NCI-H187 treated with DMSO at 0.1 percent for 48 hours (cell line): ENCODE measurements at places on chromosomes 3 and 15.
A peak's percentile ranks its signal among the peaks of the same experiment; 100 is the strongest.

GRCh38 chr15:42737529-42738328 lies 801 bp upstream of the CDAN1 start:
- DNase-seq = no peak

DNA sequence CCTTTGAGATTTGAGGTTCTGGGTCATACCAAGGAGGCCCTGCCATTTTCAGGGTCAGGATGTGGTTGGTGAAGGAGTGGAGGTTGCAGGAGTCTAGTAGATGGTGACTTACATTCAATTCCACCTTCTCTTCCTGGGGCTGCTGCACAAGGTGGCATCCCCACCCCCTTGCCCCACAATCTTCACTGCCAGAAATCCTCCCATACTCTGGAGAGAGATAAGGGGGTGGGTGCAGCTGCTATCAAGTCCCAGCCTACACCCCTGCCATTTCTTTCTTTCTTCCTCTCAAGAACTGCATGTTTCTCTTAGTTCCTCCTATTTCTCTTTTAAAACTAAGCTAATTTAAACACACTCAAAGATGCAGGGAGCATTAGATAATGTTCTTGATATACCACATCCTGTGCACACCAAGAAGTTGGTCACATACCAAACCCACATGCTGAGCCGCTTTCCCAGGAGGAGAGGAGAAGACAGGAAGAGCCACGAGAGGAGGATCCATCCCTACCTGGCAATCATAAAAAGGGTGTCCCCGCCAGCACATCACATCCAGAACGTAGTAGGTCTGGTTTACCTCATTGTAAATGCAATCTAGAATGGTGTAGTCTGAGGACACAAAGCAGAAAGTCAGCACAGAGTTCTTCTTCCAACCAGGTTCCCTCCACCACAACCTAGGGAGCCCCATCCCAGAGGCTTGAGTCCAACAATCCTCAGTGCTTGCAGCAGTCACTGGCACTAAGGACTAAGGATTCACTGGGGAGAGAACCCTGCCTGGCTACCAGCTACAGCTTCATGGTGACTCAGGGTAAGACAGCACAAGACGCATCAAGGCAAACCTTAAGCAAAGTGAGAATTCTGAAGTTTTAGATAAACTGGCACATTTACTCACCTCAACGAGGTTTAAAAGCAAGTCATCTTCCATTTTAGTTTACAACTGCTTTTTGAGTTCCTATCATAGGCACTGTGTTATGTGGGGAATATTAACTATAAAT lies 18.5 kb downstream of the SNUPN start:
- DNase-seq = no peak

- no peak for DNase-seq
Observed at GRCh38 chr3:53813229-53813628, 33.0 kb downstream of the CHDH start.

DNA sequence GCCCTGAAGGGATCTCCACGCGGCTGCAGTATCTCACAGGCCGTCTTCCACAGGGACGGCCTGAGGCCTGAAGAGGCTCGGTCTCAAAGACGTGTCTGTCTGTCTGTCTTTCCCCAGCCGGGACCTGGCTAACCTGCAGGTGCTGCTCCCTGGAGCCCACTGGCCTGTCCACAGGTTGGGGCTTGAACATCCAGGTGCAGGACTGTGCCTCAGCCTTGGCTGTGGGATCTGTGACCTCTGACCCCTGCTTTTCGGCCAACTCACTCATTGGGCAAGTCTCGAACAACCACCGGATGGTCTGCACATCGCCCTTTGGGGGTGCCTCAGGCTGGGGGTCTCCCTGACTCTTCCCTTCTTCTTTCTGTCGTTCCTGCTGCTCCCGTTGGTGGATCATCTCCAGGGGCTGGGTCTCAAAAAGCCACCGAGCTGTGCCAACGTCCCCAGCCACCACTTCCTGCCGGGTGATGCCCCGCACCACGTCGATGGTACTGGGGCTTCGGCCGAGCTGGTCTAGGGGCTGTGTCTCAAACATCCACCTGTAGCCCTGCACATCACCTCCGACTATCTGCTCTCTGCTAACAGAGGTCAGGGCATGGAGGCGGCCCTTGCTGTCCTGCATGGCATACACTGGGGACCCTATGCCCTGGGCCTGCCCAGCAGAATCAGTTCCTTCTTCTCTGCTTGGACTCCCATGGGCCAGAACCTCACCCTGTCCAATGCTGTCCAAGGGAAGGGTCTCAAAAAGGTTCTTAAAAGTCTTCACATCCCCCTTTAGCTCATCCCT lies 4.8 kb downstream of the XIRP1 start:
- DNase-seq = no peak

- no peak for DNase-seq
Observed at GRCh38 chr15:75966073-75966472, 46.2 kb downstream of the NRG4 start.

GRCh38 chr3:10467904-10468612 lies 37.3 kb downstream of the ATP2B2 start:
- no peak for DNase-seq

DNA sequence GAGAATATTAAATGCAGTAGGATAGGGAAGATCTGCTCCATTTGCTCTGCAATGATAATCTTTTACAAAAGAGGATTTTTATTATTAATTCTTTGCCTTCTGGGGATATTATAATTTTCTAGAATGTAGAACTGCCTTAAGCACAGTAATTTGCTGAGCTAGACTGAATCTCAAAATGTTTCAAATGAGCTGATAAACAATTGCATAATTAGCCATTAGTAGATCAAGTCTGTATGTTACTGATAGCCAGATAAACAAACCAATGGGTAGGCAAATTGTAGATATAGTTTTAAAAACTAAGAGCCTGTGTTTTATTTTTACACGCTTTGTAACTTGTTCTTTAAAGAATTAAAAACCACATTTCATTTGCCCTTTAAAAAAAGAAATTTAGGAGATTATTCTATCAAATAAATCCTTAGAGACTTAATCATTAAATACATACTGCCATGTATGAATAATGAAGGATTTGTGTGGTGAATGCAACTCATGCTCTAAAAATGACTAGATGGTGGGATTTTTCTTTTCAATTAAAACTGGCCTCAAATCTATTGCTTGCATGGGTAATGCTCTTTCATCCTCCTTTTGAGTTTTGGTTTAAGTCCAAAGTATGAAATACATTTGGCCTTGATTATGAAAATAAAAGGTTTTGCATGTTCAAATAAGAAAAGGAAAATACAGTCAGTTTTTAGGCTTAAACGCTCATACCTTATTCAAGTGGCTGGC lies 32.6 kb upstream of the NANOGP8 start:
- DNase-seq = no peak

- DNase-seq = no peak
Observed at GRCh38 chr3:145411605-145412004, 749.4 kb downstream of the PLOD2 start.

DNA sequence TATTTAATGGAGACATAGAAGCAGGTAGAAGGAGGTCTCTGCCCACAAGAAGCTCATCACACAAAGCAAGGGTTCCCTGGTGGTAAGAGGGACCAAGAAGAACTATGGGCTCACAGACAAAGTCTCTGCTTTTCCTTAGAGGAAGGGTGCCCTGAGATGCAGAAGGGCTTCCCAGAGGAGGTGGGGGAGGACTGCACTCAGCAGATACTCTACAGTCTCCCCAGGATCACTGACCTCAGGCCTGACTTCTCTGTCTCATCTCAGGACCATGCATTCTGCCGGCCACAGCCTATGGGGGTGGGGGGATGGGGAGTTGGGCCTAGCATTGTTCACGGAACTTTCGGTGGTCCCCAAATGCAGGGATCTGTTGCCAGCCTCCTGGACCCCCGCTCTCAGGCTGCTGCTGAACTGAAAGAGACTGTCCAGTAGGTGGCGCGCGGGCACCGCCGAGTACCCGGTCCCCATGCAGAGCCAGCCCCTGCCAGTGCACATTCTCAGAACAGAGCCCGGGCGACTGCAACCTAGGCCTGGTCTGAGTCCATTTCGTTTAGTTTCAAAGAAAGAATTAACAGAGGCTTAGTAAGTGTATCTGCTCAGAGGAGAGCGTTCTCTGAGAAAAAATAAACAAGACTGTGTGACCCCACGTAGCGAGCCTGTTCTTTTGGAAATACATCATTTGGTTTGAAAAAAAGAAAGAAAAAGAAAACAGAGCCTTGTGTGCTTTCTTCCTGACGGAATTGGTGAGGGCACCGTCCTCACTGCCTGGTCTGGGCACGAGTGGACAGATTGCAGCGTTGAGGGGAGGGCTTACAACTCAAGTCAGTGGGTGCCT lies 74.1 kb downstream of the LRTM1 start:
- no peak for DNase-seq

DNA sequence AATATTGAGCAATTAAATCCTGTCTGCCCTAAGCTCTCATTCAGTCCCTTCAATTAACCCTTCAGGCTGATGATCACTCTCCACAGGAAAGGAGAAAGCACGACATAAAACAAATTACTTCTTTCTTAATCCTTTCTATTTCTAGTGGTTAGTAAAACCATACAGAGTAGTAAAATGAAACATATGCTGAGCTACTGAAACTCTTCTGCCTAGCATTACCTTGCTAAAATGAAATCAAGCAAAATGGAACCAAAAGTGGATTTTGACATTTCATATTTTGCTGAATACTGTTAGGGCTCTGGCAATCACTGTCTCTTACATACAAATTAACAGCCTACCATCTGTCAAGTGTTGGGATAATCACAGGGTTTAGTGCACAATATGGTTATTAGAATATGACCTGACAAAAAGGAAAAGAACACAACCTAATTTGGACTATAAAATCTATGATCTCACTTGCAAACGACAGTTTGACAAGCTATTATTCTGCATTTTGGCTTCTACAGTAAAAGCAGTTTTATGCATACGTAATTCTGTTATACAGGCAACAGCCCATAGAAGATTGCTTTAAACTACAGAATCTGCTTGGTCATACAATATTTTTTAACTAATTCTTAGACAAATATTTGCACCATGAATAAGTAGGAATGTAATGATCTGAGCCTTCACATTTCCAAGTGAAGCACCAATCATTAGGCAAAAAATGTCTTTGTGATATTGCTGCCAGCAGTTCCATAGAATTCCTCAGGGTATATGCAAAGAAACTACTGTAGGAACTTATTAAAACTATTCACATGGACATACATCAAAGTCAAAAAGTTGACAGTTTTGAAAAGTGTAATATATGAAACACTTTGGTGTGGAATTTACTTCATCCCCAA lies 105.0 kb downstream of the FHIT start:
- DNase-seq = no peak

DNA sequence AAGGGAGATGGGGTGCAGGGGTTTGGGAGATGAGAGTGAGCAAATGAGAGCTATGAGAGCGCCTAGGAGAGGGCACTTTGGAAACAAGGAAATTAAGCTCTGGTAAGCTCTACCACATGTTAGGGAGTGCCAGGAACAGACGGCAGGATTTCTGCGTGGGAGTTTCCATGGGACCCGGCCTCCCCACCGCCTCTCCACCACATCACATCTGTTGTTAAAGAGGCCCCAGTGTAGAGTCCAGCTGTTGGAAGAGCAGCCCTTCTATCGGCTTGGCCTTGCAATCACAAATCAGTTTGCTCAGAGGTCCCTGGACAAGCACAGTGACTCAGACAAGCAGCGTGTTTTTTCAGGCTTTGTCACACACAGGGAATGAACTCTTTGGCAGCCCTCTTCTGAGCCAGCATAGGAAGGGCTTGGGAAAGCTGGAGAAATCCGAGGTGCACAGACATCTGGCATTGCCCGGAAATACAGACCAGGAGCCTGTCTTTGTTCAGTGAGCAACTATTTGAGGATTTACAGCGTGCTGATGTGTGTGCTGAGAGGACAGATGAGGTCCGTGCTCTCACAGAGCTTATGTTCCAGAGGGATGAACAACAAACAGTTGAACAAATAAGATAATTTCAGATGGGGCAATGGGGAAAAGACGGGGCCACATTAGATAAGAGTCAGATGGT lies 370.6 kb upstream of the PROK2 start:
- no peak for DNase-seq

DNA sequence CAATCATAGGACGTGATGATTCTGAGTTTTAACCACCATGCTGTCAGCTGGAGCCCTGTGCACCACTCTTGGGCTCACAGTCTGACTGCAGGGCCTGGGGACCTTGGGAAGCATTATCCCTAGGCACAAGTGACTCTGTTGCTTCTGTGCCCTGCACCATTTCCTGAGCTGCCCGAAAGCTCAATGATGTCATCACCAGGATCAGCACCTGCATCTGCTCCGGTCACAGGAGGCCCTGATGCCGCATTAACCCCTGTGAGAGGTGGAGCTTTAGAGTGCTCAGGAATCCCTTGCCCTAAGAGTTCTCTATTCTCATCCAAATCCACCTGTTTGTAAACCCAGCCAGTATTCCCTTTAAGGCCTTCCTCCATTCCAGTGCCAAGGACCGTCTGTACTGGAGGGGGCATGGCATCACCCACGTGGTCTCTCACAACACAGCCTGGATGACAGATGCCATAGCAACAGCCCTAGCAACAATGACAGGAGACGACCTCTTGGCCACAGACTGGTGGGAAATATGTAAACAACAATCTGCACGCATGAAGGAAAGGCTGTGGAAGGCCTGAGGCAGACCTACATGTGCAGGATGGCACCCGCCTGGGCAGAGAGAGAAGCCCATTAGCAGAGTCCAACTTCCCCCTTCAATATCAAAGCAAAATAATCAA lies 37.9 kb downstream of the NTRK3 start:
- no peak for DNase-seq

- no peak for DNase-seq
Observed at GRCh38 chr3:11803977-11804892, 42.5 kb downstream of the TAMM41 start.

GRCh38 chr3:182490596-182491491 lies 302.5 kb upstream of the ATP11B start:
- peak; percentile 85 for DNase-seq

DNA sequence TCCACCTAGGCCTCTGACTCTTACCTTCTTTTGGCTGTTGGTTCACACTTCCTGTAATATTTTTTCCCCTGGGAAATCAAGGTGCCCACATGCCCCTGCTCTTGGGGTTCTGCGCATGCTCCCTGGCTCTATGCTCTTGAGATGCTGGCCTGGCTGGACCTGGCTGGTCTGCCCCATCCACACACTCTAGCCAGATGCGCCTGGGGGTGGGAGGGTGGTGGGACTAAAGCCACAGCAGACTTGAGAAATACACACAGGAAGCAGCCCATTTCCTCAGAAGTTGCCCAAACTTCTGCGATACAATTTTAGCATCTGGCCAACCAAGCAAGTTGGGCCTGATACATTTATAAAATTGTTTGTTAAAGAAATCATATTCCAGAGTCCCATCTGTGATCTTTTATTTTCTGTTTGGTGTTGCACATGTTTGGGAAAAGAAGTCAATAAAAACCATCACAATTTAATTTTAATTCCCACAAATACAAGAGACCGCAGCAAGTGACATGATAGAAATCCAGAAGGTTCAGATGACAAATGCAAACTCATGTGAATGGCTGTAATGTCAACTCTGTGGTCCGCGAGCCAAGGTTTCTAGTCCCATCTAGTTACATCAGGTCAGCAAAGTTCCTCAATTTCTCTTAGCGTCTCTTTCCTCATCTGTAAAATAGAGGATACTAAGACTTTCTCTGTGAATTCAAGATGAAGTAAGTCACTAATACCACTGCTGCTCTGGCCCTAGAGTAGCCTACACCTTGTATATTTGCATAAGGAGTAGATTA lies 55.9 kb upstream of the MEF2A start:
- DNase-seq = no peak

GRCh38 chr3:4898454-4899313 lies 80.6 kb upstream of the BHLHE40 start:
- DNase-seq = no peak

GRCh38 chr15:29799859-29800258 lies 22.4 kb downstream of the TJP1 start:
- DNase-seq = no peak
